ENCODE measurements at places on chromosomes 5 and 9.

- no peak for DNase-seq
These were observed 114.3 kb downstream of the KCTD16 start for GRCh38 chr5:144284931-144285502.

GRCh38 chr5:157384971-157385709, 74.9 kb upstream of the NIPAL4 start:
- no peak for DNase-seq

- DNase-seq, result no peak
These were observed 16.9 kb upstream of the ECPAS start for GRCh38 chr9:111501005-111501562.

- DNase-seq, result no peak
These were observed 4.2 kb downstream of the CCNI2 start for GRCh38 chr5:132751444-132751843.

GRCh38 chr5:115818821-115819220, 2.4 kb upstream of the CDO1 start:
- no peak for DNase-seq

- DNase-seq, result no peak
These were observed 348.7 kb downstream of the SLIT3 start for GRCh38 chr5:168952196-168952595.

DNA sequence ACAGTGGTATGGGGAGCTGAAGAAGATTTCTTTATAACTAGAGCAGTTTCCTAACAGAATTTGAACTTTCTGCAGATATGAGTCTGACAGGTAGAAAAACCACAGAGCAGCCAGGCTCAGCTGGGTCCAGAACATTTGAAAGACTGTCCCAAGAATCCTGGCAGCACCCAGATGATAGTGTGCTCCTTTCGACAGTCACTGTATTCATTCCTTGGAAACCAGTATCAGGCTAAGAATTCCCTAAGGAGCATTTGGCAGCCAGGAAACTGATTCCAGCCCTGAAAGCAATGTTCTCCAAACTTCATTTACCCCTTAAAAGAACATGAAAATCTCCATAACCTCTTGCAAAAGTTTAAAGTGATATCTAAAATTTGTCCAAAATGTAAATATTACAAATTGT, 123.0 kb upstream of the MTAP start:
- no peak for DNase-seq

- no peak for DNase-seq
These were observed 164.5 kb downstream of the ZNF608 start for GRCh38 chr5:124581738-124582560.

- DNase-seq, result no peak
These were observed 263.6 kb upstream of the C9orf72 start for GRCh38 chr9:27836661-27837401.

GRCh38 chr9:38178237-38178636, 109.2 kb upstream of the SHB start:
- DNase-seq, result no peak

- DNase-seq, result no peak
These were observed 278.5 kb downstream of the TMEM167A start for GRCh38 chr5:82798676-82799075.

DNA sequence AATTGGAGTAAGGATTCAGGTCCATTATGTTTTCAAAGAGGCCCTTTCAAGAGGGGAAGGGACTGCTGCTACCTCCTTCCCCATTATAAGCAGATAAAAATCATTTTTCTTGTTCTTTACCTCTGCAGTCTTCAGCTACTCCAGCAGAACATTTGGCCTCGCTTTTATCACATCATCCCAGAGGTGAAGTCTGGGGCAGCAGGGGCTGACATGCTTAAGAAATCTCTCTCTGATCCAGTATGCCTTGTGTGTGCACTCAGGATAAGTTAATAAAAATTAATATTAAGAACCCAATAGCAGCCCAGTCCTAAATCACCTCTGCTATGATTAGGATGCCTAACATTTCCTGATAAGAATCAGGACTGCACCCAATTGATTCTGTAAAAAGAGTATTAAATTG, 306.9 kb upstream of the NREP start:
- no peak for DNase-seq

DNA sequence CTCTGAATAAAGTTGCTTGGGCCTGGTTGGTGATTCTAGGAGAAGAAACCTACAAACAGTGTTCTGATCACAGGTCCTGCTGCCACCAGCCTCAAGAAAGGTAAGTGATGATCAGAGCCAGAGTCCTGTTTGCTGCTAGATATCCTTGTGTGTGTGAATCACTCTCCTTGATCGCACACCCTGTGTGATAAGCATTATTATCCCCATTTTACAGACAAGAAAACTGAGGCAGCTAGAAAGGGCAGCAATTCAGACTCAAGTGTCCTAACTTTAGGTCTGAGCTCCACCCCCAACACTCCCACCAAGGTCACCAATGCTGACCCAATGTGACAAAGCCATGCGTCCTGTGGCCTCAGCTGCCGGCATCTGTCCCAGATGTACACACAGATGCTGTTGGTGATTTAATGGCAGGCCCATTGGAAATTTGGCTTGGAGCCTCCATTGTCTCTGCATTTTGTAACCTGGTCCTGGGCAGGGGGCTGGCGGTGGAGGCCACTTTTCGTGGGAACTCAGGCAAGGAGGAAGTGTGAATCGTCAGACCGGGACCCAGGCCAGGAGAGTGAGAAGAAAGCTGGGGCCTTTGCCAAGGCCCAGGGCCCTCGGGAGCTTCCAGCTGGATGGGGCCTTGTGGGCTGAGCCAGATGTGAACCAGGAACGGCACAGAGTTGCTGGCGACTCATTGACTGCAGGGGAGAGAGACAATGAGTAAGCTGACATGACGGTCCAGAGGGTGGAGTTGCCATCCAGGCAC, 29.8 kb upstream of the GGTA1 start:
- no peak for DNase-seq

DNA sequence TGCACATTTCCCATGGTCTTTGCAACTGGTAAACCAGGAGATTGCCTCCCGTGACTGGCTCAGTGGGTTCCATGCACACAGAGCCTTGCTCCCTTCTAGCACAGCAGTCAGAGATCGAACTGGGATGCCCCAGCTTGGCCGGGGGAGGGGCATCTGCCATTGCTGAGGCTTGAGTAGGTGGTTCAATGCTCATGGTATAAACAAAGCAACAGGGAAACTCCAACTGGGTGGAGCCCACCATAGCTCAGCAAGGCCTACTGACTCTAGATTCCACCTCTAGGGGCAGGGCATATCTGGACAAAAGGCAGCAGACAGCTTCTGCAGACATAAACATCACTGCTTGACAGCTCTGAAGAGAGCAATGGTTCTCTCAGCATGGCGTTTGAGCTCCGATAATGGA, 67.0 kb upstream of the PPP1R2B start:
- no peak for DNase-seq

GRCh38 chr9:120944948-120945347, 18.4 kb upstream of the TRAF1 start:
- no peak for DNase-seq

DNA sequence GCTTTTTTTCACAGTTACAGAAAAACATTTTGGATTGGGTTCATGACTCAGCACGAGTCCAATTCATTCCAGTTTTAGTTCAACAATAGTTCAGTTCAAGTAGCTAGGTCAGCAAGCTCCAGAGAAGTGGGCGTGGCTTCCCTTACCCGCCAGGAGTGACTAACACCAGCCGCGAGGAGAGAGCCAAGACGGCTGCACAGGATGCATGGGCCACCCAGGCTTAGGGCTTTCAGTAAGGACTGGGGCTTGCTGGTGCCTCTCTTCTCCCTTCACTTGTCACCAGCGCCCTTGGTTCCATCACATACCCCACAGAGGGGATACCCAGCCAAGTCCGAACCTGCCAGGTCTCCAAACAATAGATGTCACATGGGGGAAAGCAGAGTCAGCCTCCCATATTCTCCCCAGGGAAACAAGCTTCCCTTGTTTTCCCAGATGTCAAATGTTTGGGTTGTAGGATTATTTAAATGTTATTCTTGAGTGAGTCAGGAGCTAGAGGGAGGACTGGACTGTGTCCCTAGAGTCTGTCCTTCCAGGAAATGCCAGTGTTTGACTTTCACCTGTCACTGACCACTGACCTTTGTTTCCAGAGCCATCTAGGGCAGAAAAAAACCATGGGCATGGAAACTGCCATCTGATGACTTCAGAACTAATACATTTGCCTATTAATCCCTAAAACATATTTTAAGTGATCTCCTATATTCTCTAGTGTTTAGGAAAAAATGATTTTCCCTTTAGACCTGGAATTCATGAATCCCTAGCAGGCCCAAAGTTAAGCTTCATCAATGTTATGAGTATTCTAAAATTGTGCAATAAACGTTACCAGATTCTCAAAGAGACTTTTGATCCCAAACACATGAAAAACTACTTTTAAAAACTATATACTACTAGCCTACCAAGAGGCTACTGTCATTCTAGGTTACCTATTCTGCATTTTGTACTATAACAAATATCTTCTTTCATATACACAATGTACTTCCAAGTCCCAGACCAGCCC, 51.9 kb downstream of the NIPAL4 start:
- DNase-seq, result no peak

GRCh38 chr5:62731022-62731421, 152.4 kb downstream of the LRRC70 start:
- DNase-seq, result no peak

- no peak for DNase-seq
These were observed 329.5 kb downstream of the ICE1 start for GRCh38 chr5:5751987-5752386.

DNA sequence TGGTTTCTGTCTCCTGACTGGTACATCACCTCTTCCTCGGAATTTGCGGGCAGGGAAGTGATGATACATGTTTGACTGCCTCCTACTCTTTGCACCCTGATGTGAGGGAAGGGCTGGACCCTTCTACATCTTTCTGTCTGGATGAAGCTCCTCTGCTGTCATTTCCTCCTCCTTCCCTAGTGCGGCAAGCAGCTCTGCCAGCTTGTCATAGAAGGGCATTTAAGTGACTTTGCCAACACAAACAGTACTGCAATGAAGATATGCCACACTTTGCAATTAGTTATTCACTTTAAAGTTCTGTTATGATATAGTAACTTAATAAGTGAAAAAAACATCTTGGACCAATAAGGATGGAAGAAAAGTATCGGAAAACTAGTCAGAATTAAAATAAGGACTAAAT, 48.5 kb upstream of the ABL1 start:
- DNase-seq, result no peak

GRCh38 chr9:36450110-36450732, 50.2 kb upstream of the RNF38 start:
- peak; percentile 19 for DNase-seq

DNA sequence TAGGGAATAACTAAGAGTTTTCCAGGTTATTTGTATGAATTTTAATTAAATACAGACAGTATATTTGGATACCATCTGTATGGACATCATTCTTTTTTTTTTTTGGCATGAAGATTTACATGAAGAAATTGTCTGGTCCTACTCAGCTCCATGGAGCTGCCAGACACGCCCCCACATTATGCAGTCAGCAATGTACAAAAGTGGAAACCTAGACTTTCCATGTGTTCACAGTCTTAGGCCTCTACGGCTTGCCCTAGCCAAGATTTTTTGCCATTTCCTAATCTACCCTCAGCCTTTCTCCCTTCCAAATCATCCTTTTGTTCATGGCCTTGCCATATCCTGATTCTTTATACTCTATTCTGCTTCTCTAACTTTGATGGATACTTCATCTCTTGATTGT, 207.1 kb downstream of the SGCD start:
- DNase-seq, result no peak

- DNase-seq, result no peak
These were observed 46.1 kb downstream of the PIK3R1 start for GRCh38 chr5:68261569-68262065.

DNA sequence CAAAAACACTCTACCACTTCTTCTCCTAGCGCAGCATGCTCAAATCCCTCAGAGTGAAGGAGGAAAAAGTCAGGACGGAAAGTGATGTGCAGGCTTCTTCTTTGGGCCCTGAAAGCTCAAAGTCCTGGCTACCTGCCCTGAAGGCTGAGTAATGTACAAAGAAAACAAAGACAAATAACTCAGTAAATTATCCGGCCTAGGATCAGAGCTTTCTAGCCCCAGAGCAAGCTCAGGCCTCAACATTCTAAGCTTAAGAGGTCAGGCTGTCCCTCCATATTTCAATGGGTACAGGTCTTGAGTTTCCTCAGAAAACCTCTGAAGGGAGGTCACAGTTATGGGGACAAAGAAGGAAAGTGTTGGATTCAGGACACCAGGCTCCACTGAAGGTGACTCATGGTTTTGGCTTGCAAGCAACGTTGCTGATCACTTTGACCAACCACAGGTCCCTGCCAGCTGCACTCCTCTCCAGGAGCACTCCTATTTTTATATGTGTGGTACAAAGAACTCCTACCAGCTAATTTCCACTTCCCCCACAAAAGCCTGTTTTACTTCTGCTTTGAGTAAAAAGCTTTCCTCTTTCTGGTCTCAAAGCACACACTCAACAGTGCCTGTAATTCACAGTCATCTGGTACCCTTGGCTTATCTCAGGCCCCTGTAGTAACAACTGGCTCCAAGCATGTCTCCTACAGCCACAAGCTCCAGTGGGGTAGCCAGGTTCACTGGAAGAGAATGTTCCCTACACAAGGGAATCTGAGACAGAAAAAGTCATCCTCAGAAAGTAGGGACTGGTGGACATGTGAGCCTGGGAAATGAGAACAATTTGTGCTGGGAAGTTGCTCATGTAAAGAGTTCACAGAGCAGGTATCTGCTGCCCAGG, 115.7 kb downstream of the UGCG start:
- no peak for DNase-seq

- no peak for DNase-seq
These were observed at the start of gene PCDHB3 for GRCh38 chr5:141100243-141100805. PCDHB3 (plus strand) TSS chr5:141100473; CDS start chr5:141100650, 177 bp downstream.

GRCh38 chr5:7763621-7764072, 87.3 kb downstream of the CFAP90 start:
- DNase-seq, result no peak

DNA sequence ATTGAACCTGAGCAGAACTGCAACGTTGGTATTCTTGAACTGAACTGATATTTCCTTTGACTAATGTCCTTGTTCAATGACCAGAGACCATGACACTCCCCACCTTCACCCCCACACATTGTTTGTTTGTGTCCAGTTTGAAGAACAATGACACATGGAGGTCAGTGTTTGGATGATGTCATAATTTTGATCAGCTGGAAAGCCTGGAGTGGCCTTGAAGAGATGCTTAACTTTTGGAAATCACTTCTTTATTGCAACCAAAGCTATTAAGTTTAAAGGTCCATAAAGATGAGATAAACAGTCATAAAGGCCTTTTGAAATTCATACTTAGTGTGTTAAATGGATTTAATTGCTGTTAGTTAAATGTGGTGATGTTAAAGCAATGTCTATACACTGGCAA, 92.7 kb downstream of the TMC1 start:
- DNase-seq, result no peak

Data from activated CD8-positive, alpha-beta memory T cell treated with anti-CD3 and anti-CD28 coated beads, Interleukin-2, amount 50 U/mL, for 4 hours (primary cell).